ENCODE measurements at places on chromosomes 6 and 20.

DNA sequence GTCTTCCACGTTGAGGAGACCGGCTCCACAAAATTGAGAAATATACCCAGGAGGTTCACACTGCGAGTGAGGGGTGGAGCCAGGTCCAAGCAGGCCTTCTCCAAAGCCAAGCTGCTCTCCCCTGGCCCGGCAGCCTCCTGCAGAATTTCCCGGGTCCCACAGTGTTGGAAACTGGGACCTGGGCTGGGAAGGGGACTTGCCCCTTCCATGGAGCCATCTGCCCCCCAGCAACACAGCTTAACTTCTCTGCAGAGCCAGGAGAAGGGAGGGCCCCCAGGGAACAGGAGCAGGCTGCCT lies 35.4 kb downstream of the MDFI start:
- no peak for DNase-seq

DNA sequence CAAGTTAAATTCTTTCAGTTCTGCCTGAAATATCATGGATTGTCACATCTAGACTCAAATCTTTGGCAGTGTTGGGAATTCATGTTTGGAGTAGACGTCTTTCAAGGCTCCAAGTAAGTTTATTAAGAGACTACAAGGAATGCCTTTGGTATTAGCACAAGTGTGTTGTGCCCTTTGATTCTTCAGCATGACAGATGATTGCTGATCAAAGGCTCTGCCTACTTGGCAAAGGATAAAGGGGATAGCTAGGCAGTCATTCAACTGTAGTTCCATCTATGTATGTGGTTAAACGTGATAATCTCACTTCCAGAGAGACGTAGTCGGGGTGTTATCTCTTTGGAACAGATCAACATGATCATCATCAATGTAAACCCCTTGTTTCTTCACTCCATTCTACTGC lies 86.2 kb downstream of the SPTLC3 start:
- DNase-seq: no peak

- no peak for DNase-seq
Measured at GRCh38 chr6:134221250-134221649, 96.7 kb downstream of the SGK1 start.

DNA sequence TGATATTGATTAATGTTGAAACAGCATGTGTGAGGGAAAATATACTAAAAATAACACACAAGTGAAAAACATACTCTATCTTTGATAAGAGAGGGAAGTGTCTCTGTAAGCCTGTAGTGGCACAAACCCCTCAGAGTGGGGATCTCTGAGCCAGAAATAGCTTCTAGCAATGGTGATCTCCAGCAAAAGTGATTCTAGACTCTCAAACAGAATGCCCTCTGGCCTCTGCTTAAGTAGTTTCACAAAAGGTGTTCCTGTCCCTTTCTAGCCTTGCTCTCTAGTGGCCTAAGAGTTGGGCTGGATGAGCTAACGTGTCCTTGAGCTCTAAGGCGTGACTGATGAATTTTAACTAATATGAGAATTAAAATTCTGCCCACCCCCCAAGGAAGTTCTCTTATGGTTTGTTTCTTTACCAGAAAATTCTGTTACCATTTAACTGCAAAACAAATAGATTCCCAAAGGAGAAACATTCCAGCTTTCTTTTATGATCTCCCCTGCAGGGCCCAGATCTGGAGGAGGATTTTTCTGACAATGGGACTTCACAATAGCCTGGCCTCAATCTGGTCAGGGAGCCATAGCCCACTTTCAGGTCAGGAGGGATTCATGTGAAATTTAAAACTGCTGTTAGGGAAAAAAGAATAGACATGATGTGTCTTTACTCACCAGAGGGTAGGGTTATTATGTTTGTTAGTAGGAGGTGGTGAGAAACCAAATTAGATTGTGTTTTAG lies 182.5 kb upstream of the LAMP5 start:
- DNase-seq: no peak

GRCh38 chr20:51042657-51043247 lies 19.8 kb upstream of the KCNG1 start:
- DNase-seq: no peak

DNA sequence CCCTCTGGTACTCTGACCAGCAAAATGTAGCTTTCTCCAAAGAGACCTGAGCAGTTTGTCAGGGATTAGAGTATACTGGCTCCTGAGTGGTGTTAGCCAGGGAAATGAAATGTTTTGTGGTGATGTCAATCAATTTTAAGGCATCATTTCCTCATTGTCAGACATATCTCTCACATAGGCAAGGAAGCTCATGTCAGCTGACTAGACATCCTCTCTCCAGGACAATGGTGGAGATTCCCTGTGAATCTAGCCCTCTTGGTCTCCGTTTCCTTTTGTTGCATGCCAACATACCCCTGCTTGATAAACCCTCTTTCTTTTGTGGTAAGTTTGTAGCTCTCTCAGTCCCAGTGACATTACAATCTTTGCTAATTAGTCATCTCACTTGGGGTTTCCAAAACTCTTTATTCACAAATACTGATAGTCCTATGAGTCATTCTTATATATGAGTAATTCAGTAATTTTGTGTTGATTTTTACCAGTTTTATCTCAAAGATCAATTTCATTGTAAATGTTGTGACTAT lies 135.6 kb upstream of the PTPRK start:
- peak; percentile 78 for DNase-seq

DNA sequence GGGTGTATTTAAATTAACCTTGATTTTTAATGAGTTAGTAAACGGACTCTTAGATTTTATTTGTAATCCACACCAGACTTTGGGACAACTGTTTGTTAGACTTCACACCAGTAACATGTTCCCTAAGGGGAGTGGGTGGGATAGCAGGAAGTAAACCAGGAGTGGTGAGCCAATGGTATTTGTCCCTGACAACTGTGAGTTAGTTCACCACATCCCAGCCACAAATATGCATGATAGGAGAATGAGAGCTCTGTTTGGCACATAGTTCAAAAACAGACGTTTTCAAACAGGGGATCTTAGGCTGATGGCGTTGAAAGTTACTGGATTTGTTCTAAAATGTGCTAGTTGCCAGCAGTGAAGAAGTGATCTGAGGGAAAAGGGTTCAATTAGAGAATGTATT lies 18.7 kb upstream of the COL10A1 start:
- DNase-seq: peak; percentile 37

GRCh38 chr20:9441948-9442347 lies 72.4 kb upstream of the LAMP5 start:
- DNase-seq: no peak

All from BJ (cell line).